ENCODE measurements at places on chromosomes 3 and 15.

DNA sequence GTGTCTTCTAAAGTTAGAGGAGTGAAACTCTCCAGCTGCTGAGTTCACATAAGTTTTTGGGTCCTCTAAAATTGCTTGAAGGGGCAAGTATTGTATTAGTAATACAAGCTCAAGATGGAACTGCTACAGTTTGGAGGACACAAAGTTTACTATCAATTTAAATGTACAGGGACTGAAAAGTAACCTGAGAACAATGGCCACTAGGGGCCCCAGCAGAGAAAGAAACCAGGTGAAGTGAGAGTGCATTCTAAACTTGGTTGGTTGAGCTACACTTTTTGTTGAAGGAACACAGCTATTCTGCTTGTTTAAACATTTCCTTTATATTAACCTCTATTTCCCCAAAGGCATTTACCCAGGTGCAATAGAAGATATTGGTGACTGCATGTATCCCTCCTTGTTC, 755.5 kb downstream of the GBE1 start:
- no peak for DNase-seq

DNA sequence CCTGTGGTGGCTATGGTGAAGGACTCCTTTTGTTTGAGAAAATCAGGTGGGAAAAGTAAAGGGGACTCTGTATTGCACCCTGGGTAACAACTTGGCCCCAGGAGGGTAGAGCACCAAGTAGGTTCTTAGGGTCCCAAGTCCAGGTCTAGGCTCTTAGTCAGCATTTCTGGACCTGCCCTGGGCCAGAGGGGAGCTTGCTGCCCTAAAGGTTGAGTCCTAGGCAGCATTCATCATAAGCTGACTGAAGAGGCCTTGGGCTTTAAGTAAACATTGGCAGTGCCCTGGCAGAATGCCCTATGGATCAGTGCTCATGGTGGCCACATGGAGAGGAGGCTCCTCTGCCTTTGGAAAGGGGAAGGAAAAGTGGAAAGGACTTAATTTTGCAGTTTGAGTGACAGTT, 268.5 kb upstream of the CTNNB1 start:
- no peak for DNase-seq

DNA sequence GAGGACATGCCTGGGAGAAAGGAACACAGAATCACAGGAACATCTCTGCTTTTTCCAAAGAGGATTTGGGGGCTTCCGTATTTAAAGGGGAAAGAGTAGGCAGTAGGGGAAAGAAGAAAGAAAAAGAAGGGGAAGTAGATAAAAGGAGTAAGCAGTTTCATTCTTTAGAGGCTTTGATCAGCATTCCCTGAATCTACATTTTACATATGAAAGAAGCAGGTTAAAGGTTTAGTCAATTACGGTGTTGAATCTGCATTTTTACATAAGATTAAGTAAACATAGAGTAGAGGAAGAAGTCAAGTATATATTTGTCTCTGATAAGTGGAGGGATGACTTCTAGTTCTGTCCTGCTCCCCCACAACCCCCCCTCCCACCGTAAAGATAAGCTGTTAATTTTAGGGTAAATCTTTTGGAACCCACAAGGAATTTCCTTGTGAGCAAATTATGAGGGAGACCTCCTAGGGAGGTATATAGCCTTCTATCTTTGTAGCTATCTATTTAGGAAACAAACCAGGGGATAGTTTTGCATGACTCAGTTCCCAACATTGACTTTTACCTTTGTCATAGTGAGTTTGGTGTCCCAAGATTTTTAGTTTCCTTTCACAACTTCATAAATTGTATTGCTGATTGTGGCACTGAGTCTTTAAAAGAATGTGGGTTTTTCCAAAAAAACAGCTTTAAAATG, 8.7 kb upstream of the P2RY12 start:
- no peak for DNase-seq

- no peak for DNase-seq
Measured at GRCh38 chr15:75053748-75054125, 30.3 kb downstream of the PPCDC start.

- no peak for DNase-seq
Measured at GRCh38 chr3:68706536-68706935, 225.8 kb downstream of the TAFA4 start.

DNA sequence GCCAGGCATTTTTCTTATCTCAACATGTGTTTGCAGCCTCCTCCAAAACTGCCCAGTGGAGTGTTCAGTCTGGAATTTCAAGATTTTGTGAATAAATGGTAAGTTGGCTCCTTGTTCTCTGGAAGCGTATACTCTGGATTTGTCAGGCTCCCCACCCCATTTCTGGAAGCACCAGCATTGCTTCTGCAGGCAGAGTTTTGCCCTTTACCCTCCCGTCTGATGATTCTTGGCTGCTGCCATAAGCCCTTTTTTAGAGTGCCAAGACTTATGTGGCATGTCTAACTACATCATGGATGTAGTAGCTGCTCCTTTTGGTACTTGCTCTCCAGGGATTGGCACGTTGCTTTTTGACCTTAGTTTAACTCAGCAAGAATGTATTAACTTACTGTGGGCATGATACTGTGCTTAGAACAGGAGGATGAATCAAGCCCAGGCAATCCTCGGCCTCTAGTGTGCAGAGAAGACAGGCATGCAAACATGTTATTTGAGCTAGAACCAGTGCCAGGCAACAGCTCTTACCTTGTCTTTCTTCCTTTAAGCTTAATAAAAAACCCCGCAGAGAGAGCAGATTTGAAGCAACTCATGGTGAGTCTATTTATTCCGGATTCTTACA, 8.3 kb downstream of the SNAPC5 start:
- no peak for DNase-seq

DNA sequence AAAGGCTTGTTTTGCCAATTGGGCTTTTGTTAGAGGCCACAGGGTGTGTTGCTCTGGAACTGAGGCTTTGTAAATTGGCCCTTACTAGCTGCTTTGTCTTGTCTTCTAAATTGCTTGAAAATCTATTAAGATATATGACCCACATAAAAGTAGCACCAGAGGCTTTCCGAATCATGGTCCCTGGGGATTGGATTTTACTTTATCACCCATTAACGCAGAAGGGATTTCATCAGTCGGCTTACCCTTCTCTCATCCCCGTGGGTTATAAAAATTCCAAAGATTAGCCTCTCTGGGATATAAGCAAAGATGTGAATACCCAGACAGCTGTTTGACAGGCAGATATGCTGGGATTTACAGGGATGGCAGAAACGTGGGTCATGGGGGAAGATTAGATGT, 98.3 kb upstream of the CHL1 start:
- no peak for DNase-seq

DNA sequence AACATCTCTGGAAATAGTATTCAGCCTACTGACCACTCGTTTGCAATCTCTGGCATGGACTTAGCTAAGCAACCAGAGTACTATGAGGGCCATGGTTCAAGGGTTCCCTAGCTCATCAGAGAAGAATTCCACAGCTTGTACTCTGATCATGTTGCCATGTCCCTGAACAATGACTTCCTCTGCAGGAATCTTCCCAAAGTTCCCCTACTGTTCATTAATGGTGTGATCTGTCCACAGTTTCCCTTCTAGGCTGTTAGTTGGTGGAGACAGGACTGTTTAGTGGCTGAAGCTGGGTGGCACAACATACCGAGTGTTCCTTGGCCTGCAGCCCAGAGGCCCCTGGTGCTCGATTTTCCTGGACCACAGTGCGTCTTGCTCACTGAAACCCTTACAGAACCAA, 44.4 kb upstream of the GALNT15 start:
- no peak for DNase-seq

DNA sequence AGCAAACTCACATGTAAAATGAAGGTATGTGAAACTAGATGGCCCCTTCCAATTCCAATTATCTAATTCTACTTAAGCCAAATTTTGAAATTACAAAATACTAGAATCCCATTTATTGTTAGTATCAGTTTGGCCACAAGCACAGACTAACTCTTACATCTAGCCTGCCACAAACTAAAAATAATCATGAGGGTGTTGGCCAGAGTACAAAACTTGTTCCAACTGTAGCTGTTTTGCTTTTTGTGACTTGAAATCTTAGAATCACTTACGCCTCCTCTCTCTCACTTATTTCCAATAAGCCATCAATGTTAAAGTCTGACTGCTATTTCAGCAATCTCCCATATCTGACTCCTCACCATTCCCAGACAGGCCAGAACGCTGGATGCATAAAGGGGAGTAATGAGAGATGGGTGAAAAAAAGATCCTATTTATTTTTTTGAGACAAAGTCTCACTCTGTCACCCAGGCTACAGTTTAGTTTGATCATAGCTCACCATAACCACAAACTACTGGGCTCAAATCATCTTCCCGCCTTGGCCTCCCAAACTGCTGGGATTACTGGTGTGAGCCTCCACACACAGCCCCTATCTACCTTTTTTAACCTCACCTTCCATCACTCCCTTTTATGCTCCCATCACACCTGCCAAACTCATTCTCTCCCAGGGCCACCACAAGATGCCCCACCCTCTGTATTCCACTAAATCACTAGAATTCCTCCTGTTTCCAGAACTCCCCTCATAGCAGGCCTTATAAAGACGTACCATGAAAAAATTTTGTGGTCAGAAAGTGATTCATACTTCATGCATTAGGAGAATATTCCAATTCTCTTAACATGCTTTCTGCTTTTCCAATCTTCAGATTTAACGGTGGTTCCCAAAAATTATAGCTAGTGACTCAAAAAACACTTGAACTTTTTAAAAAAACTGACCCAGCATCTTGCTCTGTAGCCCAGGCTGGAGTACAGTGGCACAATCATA, 36.5 kb downstream of the ATOSA start:
- no peak for DNase-seq

GRCh38 chr3:23926736-23927135, 9.8 kb downstream of the RPL15 start:
- no peak for DNase-seq

DNA sequence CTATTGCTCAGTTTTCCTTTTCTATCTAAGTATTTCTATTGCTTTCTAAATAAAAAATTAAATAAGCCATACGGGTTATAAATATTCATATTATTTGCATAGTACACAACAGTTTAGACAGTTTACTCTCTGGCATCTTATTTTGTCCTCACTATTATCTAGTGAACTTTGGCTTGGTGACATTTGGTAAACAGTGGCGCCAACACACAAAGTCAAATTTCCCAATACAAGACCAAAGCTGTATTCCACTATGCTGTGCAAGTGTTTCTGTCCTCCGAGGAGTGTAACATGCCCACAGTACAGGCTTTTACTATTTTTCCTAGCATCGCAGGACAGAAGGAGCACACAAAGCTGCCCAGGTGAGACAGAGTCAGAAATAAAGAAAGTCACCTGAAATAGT, 61.7 kb upstream of the TP63 start:
- no peak for DNase-seq

DNA sequence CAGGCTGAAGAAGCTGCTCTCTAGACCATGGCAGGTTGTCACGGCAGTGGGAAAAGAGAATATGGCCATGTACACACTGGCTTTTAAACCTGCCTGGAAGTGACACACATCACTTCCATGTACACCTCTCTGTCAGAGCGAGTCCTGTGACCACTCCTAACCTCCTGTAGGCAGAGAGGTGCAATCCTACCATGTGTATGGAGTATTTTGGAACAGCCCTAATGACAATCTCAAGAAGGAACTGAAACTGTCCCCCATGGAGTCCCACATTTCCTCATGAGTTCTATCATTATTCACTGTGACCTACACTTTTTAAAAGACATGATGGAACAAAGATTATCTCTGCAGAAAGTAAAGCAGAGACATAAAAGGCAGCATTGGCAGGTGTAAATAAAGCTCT, 153.4 kb upstream of the PFN2 start:
- no peak for DNase-seq

DNA sequence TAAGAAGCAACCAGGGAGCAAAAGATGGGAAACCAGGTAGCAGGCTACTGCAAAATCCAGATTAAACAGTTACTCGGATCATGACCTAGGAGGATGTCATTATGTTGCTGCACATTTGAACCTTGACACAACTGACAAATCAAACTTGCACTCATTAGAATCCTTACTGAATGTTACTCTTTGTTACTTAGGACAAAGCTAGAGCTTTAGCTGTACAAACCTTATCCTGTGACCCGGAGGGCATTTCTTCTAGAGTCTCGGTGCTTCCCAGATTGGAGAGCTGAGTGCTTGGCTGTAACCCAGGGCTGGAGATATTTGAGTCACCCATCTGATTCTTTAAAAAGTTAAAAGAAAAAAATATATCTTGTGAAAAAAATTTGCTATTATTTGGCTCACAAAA, 43.4 kb downstream of the DCP1A start:
- no peak for DNase-seq

Measured in stimulated activated CD8-positive, alpha-beta memory T cell treated with anti-CD3 and anti-CD28 coated beads, Interleukin-12 subunit alpha, Interleukin-12 subunit beta, amount 100 ng/mL, for 1 hour (primary cell).